ENCODE measurements at places on chromosomes 5 and 9.

- DNase-seq = no peak
These were observed 13.7 kb upstream of the SYK start for GRCh38 chr9:90787771-90788460.

- no peak for DNase-seq
These were observed 291.0 kb upstream of the SEMA6A start for GRCh38 chr5:116865651-116866050.

GRCh38 chr9:111872886-111873285, 23.7 kb upstream of the UGCG start:
- DNase-seq = no peak

DNA sequence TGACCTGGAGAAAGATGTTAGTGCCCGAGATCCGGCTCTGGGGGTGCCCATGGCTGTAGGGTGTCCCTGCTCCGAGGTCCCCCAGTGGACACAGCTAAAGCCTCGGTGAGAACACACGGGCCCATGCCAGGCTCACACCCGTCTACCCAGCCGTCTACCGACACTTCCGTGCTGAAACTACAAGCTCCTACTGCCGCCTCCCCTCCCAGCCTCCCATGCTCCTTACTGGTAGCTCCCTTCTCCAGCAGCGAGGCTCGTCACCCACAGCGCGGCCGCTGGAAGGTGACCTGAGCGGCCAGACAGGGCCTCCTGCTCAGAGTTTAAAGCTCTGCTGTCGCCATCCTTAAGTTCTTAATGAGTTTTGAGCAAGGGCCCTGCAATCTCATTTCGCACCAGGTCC, 33.2 kb upstream of the CLPTM1L start:
- no peak for DNase-seq

- DNase-seq = no peak
These were observed 184.5 kb upstream of the GNA14 start for GRCh38 chr9:77832639-77833038.

GRCh38 chr5:37791321-37791720, 48.5 kb downstream of the GDNF start:
- no peak for DNase-seq
